ENCODE measurements at places on chromosomes 5 and 9.

GRCh38 chr5:21806943-21807342, 1046.2 kb downstream of the CDH12 start:
- no peak for DNase-seq

GRCh38 chr9:21443849-21444625, 3.8 kb downstream of the IFNA1 start:
- DNase-seq: no peak

DNA sequence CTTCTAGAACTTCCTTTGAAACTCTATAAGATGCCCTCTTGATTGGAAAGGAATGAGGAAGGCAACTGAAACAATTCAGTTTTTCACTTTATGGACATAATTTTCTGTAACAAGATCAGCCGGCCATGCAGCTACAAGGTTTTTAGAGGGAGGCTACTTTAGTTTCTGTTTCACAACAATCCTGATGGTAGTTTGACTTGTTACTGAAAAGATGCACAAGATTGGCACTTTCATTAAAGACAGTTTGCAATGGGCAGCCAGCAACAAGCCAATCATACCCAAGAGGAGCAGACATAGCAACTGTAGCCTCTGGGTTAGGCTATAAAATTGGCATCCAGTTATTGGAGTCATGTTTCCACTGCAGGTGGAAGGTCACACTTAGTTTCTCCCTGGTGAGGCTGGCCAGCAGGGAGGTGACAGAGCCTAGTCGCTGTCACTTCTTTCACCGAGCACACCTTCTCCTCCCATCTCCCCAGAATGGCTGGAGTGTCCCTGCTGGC, 74.3 kb upstream of the TGFBR1 start:
- DNase-seq: no peak

GRCh38 chr5:138872841-138873465, 2.2 kb downstream of the LRRTM2 start:
- DNase-seq: no peak

- no peak for DNase-seq
These were observed 147.6 kb downstream of the GAPVD1 start for GRCh38 chr9:125409217-125409636.

GRCh38 chr9:126147186-126147935, 179.3 kb upstream of the MVB12B start:
- no peak for DNase-seq

- no peak for DNase-seq
These were observed 19.3 kb downstream of the PCSK5 start for GRCh38 chr9:75909776-75910175.

- no peak for DNase-seq
These were observed 127.2 kb downstream of the DOCK8 start for GRCh38 chr9:341634-342421.

- no peak for DNase-seq
These were observed 6.4 kb downstream of the SPINK6 start for GRCh38 chr5:148209151-148209770.

DNA sequence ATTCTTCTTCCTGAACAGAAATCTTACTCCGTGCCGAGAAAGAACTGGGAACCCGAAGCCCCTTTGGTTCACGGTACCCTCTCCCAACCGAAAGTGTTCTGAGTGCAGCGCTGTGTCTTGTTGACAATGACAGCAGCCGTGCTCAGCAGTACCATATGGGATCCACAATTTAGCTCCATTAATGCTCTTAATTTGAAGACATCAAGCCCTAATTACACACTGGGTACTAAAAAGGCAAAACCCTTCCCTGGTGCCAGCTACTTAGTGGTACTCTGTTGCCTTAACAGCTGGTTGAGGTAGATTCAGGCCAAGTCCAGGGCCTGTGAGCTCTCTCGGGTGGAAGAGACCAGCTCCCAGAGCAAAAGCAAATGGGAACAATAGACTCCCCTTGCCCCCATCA, 24.5 kb downstream of the DDX31 start:
- no peak for DNase-seq

DNA sequence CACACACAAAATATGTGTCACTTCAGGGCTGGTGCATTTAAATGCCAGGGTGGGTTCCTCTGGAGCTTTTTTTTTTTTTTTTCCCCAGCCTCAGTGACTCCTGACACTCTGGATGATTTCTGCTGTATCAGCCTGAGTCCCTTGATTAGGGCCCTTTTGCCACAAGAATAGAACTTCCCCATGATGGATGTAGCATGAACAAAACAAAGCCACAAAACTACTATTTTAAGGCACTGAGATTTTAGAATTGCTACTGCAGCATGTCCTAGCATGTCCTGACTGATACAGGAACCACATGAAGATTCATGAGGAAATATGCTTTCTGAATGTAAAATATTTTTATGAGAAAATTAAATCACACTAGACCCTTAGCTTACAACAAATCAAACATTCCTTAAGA, 13.9 kb upstream of the ADGRD2 start:
- DNase-seq: no peak

DNA sequence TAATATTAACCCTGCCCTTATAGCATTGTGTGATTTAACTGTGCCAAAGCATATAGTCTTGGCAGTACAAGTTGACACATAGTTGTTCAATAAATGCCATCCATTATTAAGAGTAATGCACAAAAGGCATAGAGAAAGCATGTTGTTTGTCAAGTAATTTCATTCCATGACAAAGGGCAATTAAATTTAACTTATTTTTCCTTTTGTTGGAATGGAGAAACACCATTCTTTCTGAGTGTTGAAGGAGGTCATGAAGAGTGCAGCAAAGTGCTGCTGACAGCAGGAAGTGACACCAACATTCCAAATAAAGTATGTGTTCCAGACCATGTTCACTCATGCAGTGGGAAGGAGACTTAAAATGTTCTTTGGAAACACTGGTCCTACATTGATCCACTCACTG, 29.1 kb downstream of the ANKDD1B start:
- no peak for DNase-seq
